ENCODE measurements at places on chromosomes 2 and 18.

DNA sequence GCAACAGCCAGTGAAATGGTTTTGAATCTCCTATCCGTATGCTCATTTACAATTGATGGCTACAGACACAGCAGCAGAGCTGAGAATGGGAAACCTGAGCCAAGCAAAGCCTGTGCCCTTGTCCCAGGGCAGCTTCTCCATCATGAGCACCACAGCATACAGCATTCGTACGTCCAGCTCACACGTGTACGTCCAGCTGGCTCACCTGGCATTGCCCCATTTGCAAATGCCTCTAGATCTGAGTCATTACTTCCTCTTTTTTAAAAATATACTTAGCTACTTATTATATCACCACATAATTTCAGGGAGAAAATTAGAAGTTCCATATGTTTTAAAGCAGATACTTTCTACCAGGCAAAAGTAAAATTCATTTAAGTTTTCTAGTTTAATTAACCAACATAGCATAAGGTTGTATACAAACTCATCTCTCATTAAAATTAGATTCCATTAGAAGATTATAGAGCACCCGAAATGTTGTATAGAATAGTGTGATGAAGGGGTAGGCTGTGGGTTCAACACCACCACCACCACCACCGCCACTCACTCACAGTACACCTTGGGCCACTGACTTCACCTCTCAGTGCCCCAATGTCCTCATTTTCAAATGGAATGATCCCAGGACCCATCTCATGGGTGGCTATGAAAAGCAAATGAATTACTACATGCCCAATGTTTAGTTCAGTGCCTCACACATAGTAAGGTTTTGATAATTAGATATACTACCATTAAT, 31.4 kb upstream of the TMEM177 start:
- no peak for DNase-seq

DNA sequence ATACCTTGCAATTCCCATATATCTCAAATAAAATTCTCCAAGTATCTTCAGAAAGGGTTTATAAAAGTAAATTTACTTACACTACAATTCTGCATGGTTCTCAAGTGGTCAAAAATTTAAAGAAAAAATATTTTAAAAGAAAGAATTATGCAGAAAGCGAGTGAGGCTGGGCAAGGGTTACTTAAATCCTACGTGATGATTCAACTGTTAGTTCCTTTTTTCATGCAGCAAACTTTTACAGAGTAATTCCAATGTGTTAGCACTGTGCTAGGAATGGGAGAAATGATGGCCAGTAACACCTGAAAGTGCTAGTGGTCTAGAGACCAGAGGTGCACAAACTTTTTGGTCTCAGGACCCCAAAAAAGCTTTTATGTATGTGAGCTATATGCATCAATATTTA, 133.4 kb downstream of the ATAD2B start:
- no peak for DNase-seq

DNA sequence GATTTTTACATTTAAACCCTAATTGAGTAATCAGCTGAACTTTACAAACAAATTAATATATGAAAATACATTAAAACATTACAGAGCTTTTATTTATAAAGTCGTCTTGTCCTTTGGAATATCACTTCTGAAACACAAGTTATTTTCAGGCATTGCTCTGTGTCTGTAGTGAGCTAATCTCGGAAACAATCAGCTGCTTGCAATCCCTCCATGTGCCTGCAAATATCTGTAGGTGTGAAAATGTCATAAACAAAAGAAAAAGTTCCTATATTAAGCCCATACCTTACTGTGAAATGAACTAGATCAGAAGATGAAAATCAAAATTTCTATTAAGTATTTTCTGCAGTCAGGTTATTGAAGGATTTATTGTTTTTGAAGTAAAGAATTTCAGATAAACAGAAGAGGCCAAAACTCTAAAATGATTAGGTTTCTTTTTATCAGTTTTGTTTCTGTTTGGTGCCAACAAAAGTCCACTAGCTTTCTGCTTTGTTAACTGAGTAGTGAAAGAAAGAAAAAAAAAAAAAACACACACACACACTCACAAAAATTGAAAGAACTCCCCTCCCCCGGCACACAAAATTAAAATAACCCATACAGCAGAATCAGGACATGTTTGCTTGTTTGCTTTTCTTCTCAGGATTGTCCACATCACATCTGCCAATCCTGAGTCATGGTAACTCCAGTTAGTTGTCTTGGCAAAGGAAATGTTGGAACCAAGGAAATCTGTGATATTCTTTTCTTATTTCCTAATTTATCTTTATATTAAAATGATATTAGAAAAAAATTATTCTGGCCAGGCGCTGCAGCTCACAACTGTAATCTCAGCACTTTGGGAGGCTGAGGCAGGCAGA, 627.0 kb upstream of the SLC39A10 start:
- no peak for DNase-seq

DNA sequence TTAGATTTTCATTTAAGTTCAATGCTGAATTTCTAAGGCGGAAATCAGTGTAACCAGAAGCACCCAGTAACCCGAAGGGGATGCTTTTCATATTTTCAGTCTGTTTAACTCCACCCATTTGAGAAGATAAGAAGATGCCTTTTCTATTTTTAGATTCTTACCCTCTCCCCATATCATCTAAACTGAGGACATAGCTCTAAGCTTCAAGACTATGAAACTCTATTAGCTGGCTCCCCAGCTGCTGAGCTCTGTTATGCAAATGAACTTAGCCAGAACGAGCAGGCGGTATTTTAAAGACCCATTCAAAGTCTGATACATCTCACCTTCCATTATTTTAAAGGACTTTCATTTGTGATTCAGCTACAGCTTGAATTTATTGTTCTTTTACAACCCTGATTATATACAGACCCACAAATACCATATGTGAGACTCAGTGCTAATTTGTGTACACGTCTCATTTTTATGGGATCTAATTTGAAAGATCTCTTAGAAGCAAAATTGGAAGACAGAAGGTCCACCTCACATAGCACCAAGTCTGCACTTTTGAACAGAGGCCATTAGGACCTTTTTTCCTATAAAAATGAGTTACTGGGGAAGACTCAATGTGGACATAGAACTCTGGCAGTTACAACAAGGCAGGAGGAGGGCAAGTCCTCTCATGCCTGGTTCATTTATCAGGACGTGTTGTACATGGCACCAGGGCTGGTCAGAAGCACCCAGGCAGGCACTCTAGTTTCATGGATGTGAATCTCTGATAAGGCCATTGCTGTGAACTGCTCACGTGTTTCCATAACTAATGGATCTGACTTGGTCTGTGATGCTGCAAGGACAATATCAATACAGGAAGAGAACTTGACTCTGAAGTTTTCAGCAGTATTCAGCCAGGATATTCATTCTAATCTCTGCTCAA, 16.3 kb downstream of the CDC42EP3 start:
- no peak for DNase-seq

DNA sequence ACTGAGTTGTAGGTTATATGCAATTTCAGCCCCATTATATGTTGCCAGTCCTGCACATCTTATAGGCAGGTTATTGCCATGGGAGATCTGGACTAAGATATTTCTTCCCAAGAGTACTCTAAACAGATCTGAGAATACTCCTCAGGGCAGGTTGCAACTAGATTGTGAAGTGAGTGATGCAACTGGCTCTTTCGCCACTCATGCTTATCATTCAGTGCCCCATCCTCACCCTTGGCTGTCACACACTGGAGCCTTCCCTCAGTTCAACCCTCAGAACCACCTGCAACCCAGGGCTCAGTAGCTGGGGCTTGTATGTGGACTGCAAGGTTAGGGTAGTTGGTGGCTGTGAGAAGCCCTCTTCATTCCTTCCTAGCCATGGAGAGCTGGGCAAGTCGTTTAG, 14.1 kb downstream of the MERTK start:
- DNase-seq: no peak

- no peak for DNase-seq
These were observed 63.2 kb downstream of the MBD2 start for GRCh38 chr18:54161267-54161666.

- no peak for DNase-seq
These were observed 26.1 kb upstream of the ROCK2 start for GRCh38 chr2:11370377-11371091.

- DNase-seq: no peak
These were observed 127.5 kb downstream of the COL4A4 start for GRCh38 chr2:227036527-227036926.

DNA sequence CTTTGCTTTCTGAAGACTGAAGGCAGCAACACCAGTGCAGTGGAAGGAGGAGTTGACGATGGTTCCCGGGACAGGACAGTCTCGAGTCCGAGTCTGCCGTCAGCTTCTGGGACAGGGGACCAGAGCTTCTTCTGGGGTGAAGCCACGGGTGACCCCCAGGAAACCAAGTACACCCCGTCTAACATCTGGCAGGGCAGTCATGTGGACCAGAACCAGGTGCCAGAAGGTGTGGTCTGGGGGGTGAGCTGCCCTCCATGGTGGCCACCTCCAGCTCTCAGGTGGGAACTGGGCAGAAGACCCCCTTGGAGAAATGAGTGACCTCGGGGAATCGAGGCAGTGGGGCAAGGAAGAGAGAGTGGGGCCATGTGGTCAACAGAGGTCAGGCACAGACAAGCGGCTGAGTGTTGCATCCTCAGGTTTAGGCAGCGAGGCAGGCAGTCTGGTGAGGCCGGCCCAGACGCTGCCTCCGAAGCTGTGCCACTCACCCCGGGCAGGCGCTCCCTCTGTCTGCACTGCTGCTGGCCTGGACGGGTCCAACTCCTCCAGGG, 204.3 kb downstream of the HDAC4 start:
- no peak for DNase-seq

DNA sequence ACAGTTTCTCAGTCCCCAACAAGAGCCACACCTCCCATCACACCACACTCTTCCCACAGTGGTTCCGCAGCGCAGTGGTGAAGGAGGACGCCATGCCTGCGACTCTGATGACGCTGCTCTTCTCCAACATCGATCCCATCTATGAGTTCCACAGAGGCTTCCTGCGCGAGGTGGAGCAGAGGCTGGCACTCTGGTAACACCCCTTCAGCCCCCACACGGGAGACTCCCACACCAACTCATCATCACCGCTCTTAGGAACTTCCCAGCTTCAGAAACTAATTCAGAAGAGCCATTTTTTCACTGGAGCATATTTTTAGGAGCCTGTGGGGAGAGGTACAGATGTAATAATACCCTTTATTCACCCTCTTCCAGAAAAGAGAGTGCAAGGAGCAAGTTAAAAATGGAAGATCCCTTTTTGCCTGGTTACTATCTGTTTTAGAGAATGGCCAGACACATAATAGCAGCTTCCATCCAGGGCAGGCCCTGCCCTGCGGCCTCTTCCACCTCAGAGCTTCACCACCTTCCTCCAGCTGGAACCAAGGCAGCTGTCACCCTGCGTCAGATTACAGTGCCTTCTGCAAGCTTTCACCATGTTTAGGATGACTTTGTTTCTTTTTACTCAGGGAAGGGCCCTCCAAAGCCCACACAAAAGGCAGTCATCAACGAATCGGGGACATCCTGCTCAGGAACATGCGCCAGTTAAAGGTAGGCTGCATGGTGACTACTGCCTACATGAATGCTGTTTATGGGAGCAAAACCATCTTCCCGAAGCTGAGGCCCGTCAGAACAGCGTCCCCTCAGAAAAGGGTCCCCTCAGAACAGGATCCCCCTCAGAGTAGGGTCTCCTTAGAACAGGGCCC, 44.9 kb downstream of the STK25 start:
- DNase-seq: no peak

GRCh38 chr2:73266061-73266901, 18.0 kb downstream of the FBXO41 start:
- DNase-seq: no peak

GRCh38 chr18:25164848-25165811, 186.8 kb downstream of the ZNF521 start:
- no peak for DNase-seq

GRCh38 chr18:7789856-7790552, 222.9 kb downstream of the PTPRM start:
- no peak for DNase-seq

Measured in stimulated activated CD4-positive, alpha-beta T cell treated with anti-CD3 and anti-CD28 coated beads, Interleukin-4, amount 100 ng/mL, for 4 hours (primary cell).